ENCODE measurements at places on chromosomes 6 and 20.

- no peak for DNase-seq
Observed at GRCh38 chr6:124963416-124963785, 1.2 kb downstream of the RNF217 start.

GRCh38 chr20:10739134-10739533 is 65.3 kb upstream of the JAG1 start:
- no peak for DNase-seq

- no peak for DNase-seq
Observed at GRCh38 chr6:169965657-169966311, 214.4 kb downstream of the ERMARD start.

DNA sequence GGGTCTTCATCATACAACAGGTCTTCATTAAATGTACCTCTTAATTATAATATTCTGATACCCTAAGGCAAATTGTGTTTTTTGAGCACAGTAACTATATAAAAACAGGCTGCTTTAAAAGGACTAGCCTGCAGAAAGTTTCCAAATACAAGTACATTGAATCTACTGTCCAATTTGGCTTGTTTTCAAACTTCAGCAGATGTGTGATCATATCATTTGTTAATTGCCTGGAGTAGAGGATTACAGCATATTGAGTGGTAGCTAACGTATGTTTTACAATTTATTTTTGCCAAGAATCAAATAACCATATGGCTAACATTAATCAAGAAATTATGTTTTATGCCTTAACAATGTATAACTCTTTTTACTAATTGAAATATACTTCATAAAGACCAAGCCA is 12.6 kb downstream of the TINAG start:
- no peak for DNase-seq

GRCh38 chr6:111480988-111481822 is 1.8 kb downstream of the REV3L start:
- no peak for DNase-seq

DNA sequence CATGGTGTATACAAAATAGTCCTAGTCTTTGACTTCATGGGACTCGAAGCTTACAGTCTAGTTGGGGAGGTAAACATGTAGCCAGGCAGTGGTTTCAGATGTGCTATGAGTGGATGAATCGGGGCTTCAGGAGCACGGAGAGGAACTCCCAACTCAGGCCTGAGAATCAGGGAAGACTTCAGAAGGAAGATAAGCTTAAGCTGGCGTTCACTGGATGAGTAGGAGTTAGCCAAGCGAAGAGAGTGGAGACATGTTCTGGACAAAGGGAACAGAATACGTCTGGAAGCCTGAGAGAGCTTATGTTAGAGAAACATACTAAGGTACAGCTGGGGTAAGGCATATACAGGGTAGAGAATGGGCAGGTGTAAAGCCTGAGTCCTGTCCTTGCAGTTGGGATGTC is 8.8 kb downstream of the CARMIL1 start:
- DNase-seq, result no peak

DNA sequence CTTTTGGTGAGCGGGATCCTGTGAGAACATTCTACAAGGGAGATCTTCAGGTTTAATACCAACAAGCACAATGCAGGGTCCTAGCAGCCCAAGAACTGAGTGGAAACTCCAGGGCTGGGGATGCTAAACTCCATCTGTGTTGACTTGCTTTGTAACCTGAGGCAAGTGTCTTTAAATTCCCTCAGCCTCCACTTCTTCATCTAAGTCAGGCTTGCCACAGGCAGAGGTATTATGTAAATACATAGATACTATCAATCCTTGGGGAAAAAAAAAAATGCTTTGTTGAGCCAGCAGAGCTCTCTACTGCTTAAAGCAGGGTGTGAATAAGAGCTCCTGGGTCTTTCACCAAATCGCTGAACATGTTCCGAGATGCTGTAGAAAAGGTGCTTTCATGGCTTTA is 114.2 kb upstream of the PHACTR1 start:
- no peak for DNase-seq
